ENCODE measurements at places on chromosomes 6 and 20.

- DNase-seq: no peak
Observed at GRCh38 chr6:156183678-156184077, 593.5 kb upstream of the ARID1B start.

- DNase-seq: no peak
Observed at GRCh38 chr20:3203315-3204123, 963 bp downstream of the DDRGK1 start.

DNA sequence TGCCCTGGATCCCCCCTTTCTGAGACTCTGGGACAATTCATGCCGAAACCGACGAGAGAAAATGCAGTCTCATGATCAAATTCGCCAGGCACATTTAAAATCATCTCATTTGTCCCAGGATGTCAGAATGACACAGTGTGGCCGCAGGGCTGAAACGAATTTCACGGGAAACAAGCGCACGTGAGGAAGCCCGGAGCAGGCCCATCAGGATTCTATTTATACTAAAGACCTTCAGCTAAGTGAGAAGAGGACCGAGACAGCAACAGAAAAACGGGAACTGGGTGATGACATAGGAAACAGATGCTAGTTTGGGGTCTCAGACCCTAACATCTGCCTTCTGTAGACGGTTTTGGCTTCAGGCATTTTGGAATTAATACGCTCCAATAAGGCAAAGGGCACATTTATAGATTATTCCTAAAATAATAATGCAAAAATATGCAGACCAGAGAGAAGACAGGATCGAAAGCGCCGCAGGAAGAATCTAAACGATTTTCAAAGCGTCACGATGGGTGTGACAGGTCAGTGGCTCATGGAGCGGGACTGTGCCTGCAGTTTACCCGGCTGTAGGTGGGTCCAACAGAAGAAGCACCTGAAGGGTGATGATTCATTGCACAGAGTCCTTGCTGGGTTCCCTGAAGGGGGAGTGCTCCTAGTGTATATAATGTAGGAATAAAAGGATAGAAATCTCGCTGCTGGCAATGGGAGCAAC, 80.8 kb upstream of the MPC1 start:
- no peak for DNase-seq

DNA sequence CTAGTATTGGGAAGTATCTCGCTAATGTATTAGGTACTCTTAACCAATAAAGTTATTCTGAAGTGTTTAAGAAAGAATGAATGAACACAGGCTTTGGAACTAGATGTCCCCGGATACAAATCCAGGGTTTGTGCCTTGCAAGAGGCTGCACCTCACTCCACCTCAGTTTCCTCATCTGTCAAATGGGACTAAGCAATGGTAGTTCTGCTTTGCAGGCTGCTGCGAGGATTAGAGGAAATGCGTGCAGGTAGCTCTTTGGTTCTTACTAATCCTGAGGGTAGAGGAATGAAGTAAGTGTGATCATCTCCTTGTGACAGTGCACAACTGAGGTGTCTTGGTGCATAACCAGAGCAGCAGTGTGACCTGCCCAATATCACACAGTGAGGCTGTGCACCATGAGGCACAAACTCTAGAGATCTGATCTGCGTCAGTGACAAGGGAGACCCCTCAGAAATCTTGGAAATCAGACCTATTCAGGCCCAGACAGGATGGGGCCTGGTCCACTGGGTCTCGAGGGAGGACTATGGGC, 26.7 kb downstream of the ADA start:
- DNase-seq: no peak

DNA sequence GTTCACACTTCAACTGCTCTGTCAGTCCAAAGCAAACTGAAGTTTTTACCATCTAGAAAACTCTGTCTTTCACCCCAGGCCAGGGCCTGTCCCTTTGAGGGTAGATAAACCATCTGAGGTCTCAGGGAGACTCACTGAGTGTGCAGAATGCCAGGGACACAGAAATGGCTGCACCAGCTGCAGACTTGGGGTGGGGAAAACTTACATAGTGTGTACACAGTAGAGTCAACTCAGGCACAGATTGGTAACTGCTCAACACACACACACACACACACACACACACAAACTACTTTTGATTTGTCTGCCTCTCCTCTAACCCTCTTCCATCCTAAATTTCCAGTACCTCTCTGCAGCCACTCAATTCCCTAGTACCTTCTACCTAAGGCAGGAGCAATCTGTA, 374.9 kb upstream of the JAG1 start:
- no peak for DNase-seq

DNA sequence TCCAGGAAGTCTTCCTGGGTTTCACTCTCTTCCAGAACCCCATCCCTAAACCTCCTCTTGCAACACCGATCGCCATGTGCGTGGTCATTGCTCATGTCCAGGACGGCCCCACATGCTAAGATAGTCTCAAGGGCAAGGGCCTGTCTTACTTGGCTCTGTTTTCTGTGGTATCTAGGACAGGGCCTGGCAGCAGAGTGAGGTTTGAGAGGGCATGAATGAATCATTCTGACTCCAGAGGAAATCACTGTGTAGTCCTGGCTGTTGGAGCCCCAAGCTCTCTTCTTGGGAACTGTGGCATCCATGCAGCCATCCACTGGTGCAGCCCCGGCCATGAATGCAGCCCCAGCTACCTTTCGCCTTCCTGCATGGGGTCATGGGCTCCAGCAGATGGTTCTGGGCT, 12.4 kb downstream of the SIRPA start:
- DNase-seq: no peak

GRCh38 chr6:139881236-139881635, 506.8 kb upstream of the CITED2 start:
- DNase-seq: no peak

GRCh38 chr20:25622450-25623224, 1.2 kb downstream of the NANP start:
- DNase-seq: no peak

- DNase-seq: no peak
Observed at GRCh38 chr6:36627801-36628246, 33.7 kb downstream of the SRSF3 start.

- DNase-seq: no peak
Observed at GRCh38 chr20:63553933-63554290, at the start of gene FNDC11. Gene FNDC11 (plus strand): TSS chr20:63554159. CDS start chr20:63555664, 1,505 bp downstream.

- DNase-seq: no peak
Observed at GRCh38 chr6:38261626-38262025, 378.1 kb downstream of the BTBD9 start.

GRCh38 chr20:44089987-44090674, 96.9 kb downstream of the JPH2 start:
- no peak for DNase-seq

DNA sequence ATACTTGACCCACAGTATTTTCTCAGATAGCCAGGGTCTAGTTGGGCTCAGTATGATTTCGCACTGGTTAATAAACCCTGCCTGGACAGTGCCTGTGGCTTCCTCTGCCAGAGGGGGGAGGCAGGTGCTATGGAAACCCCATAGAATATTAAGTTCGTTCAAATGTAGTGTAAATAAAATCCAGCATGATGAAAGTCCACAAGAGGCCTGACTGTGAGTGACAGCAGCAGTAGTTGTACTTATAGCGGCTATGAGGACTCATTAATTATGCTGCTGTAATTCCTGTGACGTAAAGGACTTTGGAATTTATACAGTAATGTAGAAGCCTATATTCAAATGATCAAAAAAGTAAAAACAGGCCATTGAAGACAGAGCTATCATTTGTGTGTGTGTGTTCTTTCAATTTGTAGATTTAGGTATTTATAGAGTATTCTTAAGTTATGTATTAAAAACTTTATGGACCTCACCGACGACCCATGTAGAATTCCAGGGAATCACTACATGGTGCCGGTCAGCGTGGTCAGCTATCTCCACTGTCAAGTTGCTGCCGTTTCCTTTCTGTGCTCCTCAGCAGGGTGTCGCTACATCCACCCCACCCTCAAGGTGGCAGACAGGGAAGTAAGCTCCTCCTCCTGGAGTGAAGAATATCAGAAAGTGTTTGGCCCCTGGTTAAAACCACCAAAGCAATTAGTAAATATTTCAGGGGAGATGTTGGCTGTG, 10.0 kb downstream of the PYGB start:
- DNase-seq: no peak

GRCh38 chr20:52777171-52777570, 195.0 kb upstream of the TSHZ2 start:
- no peak for DNase-seq

GRCh38 chr6:125984311-125984710, 2.0 kb upstream of the TRMT11 start:
- DNase-seq: no peak

All from stimulated activated CD8-positive, alpha-beta memory T cell treated with anti-CD3 and anti-CD28 coated beads, Interleukin-7, amount 100 ng/mL, for 1 hour (primary cell).